NCI-H1105 (cell line): ENCODE measurements at places on chromosomes 11 and 22.

DNA sequence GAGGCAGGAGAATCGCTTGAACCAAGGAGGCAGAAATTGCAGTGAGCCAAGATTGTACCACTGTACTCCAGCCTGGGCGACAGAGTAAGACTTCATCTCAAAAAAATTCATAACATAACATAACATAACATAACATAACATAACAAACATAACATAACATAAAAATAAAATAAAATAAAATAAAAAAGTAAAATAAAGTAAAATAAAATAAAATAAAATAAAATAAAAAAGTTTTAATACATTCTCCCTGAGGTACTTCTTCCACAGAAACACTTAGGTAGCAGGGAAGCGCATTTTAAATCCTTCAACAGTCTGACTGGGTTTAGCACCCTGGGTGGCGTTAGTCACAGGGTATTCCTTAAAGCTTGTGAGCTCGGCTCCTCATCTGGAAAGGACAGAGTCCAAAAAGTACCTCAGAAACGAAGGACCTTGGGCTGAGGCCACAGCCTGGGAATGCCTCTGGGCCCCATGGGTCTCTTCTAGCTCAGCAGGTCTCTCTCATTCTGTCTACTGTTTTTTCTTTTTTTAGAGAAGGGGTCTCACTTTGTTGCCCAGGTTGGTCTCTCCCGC is 41.7 kb downstream of the MICAL3 start:
- DNase-seq, result no peak

GRCh38 chr22:20205464-20205963 is 54.7 kb upstream of the CCDC188 start:
- no peak for DNase-seq

GRCh38 chr22:36282328-36282831 is 29.4 kb downstream of the APOL1 start:
- no peak for DNase-seq

DNA sequence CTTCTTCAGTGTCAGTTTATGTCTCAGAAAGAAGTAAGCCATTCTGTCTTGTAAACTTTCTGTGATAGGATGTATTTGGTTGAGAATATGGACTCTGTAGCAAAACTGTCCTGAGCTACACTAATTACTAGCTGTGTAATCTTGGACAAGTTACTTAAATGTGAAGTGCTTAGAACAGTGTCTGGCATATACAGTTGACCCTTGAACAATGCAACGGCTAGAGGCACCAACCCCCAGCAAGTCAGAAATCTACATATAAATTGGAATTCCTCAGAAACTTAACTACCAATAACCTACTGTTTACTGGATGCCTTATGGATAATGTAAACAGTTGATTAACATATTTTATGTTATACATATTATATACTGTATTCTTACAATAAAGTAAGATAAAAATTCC is 68.7 kb upstream of the GRK2 start:
- DNase-seq, result no peak

DNA sequence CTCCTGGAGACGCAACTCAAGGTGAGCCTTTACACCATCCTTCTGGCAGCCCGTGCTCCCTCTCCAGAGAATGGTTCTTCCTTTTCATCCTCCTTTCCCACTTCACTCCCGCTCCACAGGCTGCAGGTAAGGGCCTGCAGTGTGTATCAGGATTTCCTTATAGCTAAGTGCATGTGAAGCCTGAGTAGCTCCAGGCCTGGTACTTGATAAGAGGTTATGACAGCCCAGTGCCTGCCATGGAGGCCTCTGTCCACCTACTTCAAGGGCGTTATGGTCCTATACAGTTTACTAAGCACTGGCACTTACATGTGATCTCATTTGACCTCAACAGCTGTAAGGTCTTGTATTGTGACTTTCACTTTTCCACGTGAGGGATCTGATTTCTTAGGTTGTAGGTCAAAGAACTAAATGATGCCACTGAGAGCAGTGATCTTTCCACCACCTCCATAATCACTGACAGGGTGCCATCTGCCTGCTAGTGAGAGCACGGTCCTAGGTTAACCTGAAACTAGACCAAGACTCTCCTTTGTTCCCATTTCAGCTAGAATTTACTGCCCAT is 18.1 kb downstream of the SSH3 start:
- DNase-seq, result no peak

- no peak for DNase-seq
These were observed 20.3 kb downstream of the GRAMD4 start for GRCh38 chr22:46640293-46641055.

- DNase-seq, result no peak
These were observed 8.6 kb downstream of the ARAP1 start for GRCh38 chr11:72743321-72744221.

- DNase-seq, result no peak
These were observed 11.3 kb upstream of the BCR start for GRCh38 chr22:23169043-23169406.

DNA sequence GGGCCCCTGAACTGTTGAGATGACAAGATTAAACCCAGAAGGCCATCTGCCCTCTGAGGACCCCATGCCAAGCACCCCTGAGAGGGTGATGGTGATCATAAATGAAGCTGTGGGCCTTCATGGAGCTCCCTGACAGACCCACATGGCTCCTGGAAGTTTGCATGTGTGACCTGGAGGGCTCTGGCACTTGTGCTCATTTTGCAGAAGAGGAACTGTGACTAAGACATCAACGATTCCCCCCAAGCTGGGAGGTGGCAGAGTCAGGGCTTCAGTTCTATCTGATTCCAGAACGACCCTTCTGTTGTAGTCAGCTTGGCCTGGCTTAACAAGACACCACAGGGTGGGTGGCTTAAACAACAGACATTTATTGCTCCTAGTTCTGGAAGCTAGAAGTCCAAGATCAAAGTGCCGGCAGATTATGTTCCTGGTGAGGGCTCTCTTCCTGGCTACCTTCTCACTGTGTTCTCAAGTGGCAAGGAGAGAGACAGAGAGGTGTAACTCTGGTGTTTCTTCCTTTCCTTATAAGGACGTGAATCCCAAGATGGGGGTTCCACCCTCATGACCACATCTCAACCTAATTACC is 46.4 kb upstream of the CD82 start:
- DNase-seq, result no peak

GRCh38 chr11:62545437-62546243 is 966 bp downstream of the AHNAK start:
- no peak for DNase-seq

- no peak for DNase-seq
These were observed 358 bp downstream of the OR52H1 start for GRCh38 chr11:5547982-5548381.

DNA sequence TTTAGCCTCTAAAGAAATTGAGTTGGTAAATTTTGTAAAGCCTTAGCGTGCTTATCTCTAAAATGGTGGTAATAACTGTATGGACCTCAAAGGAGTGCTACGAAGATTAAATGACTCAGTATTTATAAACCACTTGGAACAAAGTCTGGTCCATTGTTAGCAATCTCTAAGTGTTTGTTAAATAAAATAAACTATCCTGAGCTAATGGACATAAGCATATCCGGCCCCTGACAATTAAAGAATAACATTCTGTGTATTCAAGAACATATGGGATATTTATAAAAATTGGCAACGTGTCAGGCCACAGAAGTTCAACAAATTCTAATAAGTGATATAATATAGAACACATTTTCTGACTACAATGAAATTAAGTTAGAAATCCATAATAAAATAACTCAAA is 71.0 kb downstream of the MYEOV start:
- no peak for DNase-seq

GRCh38 chr22:22823131-22823810 is 64.3 kb upstream of the IGLL5 start:
- DNase-seq, result no peak

DNA sequence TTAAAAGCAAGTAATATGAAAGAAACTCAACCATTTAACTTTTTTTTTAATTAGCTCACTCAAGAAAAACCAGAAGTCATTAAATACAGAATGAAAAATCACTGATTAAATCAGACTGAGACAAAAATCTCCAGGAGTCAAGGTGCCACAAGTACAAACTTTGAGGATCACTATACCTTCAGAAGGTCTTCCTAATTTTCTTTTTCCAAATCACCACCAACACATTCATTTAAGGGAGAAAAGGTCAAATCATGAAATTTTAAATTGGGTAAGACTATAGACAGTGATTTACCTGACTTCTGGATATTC is 32.3 kb downstream of the PITPNB start:
- DNase-seq, result no peak

DNA sequence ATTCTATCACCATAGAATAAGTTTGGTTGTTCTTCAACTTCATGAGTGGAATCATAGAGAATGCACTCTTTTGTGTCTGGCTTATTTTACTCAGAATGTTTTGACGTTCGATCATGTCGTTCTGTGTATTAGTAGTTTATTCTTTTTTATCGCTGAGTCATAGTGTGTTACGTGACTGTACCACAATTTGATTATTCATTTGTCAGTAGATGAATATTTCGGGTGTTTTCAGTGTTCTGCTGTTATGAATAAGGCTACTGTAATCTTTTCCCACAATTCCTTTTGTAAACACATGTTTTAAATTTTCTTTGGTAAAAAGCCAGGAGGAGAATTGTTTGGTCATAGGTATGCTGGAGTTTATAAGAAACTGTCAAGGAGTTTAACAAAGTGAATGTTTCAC is 279.9 kb upstream of the B3GAT1 start:
- no peak for DNase-seq

DNA sequence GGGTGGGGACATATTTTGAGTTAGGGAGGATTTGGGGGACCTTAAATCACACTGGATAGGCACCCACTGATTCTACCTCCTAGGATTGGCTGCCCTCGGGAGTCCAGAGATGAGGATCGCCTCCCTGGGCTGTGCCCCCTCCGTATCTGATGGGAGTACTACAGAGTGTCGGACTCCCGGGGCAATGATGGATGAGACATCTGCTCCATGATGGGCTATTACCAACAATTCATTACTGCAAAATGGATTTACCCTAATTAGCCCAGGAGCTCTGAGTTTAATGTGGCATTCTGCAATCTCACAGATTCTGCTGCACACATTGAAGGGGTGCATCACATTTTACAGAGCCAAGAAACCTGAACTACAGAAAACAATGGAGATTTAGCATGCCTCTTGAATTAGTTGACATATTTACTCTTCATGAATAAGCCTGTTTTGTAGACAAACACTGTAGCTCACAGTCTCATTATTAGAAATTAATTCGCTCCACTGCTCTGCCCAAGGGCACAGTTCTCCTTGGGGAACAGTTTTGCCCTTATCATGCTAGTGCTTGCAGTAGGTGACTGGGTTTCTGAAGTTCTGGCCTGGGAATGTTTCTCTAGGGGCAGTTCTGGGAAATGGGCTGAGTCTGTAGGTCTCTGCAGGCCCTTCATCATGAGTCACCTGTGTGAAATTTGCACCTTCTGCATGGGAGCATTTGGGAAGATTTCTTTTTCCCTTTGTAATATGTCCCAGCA is 217.1 kb upstream of the PLET1 start:
- DNase-seq, result no peak

GRCh38 chr11:15940462-15941205 is 415.7 kb downstream of the SOX6 start:
- DNase-seq, result no peak

- DNase-seq, result no peak
These were observed 3.8 kb downstream of the TOP3B start for GRCh38 chr22:21978564-21979386.

DNA sequence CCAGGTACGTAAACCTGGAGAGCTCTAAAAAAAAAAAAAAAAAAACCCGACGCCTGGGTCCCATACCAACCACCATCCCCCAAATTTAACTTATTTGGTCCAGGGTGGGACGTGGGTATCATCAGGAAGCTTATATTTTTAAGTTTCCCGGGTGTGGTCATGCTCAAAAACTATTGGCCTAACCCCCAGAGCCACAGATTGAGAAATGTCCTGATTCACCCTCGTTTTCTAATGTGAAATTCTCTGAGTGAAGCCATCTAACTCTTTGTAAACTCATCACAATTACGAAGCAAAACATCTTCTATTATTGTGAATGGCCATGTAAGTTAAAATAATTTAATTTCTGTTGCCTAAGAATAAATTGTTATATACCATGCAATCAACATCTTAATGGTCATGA is 29.6 kb downstream of the PAK1 start:
- DNase-seq, result no peak

DNA sequence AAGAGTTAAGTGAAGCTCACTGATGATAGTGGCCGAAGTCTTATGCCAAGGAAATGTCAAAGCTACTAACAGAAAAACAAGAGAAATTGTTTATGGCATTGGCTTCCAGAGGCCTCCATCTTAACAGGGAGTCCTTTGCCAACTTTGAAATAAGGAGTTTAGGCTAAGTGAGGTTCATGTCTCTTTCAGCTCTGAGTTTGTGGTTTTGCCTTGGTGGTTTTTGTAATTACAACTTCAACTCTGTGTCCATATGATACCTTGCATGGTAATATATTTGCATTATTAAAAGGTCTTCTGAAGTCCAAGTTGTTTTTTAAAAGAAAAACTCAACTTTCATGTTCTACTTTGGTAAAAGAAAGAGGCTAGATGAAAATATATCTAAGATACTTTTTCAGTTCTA is 31.4 kb upstream of the ANO5 start:
- no peak for DNase-seq

DNA sequence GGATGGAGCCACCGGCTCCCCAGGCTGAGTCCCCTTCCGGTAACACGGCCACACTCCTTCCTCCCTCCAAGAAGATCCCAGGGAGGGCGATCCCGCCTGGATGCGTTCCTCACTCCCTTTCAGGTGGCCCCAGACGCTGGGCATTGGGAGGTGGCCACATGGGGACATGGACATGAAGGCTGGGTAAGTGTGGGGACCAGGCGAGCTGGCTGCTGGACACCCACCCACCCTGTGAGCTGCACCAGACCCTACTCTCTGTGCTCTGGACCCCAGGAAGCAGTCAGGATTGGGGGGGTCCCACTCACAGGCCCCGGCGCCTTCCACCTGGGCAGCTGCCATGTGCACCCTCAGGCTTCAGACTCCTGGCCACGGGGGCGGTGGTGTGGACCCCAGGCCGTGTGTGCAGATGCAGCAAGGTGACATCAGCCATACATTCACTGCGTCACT is 932.8 kb downstream of the BRD1 start:
- no peak for DNase-seq

DNA sequence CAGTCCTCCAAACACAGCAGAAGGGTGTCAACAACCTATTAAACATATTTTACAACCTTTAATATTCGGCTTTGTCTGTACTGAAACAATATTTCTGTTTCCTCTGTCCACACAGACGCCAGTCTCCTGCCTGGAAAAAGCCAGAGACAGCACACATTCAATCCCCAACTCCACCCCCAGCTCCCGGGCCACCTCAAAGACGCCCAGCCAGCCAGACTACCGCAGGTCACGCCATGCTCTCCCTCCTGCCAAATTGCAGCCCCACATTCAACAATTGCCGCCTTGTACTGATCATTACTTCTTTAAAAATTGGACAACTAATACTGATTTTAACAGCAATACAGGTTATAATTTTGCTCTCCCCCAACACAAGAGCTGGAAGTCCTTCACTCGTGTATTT is 1.2 kb downstream of the SERGEF start:
- DNase-seq, result no peak
